T-helper 1 cell treated with Interleukin-12 subunit alpha and Interleukin-12 subunit beta and Interleukin-4 antibody, amounts not matched to agents 30 ng/mL and 1 ng/mL, for 36 hours (primary cell): ENCODE measurements at places on chromosomes 2 and 18. TPM values are rescaled to one million over a fixed set of nuclear protein-coding genes. Genes with fewer than 3 reads are reported as not detected.

Gene SPP2
- not detected in 2 replicates for total RNA-seq

Gene PTH2R
- total RNA-seq, result 0.07 and 0.22 TPM in 2 replicates

Gene MAP3K19
- not detected in 2 replicates for total RNA-seq

Gene TCF23
- total RNA-seq, result 0.05 TPM in 2 replicates

Gene ESCO1
- 20.9 and 22.1 TPM in 2 replicates for total RNA-seq

Gene FSIP2
- total RNA-seq, result 0.27 TPM in 2 replicates

Gene ASB18
- not detected in 2 replicates for total RNA-seq

Gene ABI2
- total RNA-seq, result 31.1 and 34.0 TPM in 2 replicates

Gene AGXT
- not detected in 2 replicates for total RNA-seq

Gene MYO1B
- 14.3 and 17.6 TPM in 2 replicates for total RNA-seq

Gene MDH1B
- total RNA-seq, result 0.15 TPM in 1 of 2 replicates, not detected in the other

Gene TGOLN2
- 151 and 152 TPM in 2 replicates for total RNA-seq

Gene APOB
- total RNA-seq, result not detected in 2 replicates

Gene CCDC141
- 7.5 and 8.7 TPM in 2 replicates for total RNA-seq

Gene NEDD4L
- 4.3 and 4.6 TPM in 2 replicates for total RNA-seq

Gene MYOM1
- 1.0 and 1.6 TPM in 2 replicates for total RNA-seq

Gene PJVK
- total RNA-seq, result 1.0 and 1.7 TPM in 2 replicates

Gene CXCR1
- total RNA-seq, result 0.54 and 0.76 TPM in 2 replicates

Gene SLC9A4
- 0.15 and 0.20 TPM in 2 replicates for total RNA-seq

Gene SLC14A1
- 0.44 and 0.59 TPM in 2 replicates for total RNA-seq

Gene EFHD1
- total RNA-seq, result 0.86 and 1.3 TPM in 2 replicates
